Stimulated activated naive CD8-positive, alpha-beta T cell treated with anti-CD3 and anti-CD28 coated beads, Interleukin-15, Interleukin-2, amounts not matched to agents 100 U/mL and 50 U/mL, for 24 hours (primary cell): ENCODE measurements at places on chromosomes 7 and 10.

DNA sequence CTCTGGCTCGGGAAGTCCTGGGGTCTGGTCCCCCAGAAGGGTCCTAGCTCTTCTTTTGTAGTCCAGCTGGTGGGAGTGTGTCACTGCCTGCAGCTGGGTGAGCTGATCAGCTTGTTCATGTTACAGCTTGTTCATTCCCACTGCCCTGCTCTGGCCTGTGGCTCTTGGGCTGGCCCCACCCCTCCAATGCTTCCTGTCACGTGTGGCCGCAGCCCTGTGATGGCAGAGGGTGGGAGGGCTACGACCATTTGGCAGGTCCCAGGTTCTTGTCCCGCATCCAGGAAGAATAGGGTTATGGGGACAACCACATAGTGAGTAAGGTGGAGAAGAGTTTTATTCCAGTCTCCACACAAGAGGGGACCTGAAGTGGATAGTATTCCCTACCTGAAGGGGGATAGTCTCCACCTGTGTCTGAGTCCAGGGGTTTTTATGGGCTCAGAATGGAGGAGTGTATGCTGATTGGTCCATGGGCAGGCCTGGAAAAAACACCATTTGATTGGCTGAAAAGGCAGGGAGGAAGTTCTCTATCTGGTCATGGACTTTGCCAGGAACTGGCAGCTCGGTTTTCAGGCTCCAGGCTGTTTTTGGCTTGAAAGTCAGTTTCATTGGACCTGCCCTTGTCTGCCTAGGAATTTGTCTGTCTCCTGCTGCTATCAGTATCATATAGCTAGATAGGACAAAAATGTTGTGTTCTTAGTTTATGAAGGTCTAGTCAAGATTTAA, 13.1 kb downstream of the SDHAF3 start:
- no peak for DNase-seq

DNA sequence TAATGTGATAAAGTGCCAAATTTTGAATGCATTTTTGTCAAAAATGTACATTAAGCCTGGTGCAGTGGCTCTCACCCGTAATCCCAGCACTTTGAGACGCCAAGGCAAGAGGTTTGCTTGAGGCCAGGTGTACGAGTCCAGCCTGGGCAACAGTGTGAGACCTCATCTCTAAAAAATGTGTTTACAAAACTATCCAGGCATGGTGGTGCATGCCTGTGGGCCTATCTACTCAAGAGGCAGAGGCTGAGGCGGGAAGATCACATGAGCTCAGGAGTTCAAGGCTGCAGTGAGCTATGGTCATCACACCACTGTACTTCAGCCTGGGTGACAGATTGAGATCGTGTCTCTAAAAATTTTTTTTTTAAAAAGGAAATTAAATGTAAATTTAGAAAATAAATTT, 18.5 kb upstream of the MGMT start:
- no peak for DNase-seq

GRCh38 chr7:100166970-100167911, 1.2 kb downstream of the GAL3ST4 start:
- DNase-seq, result no peak

GRCh38 chr10:58992830-58993460, 183.5 kb upstream of the PHYHIPL start:
- DNase-seq, result no peak

DNA sequence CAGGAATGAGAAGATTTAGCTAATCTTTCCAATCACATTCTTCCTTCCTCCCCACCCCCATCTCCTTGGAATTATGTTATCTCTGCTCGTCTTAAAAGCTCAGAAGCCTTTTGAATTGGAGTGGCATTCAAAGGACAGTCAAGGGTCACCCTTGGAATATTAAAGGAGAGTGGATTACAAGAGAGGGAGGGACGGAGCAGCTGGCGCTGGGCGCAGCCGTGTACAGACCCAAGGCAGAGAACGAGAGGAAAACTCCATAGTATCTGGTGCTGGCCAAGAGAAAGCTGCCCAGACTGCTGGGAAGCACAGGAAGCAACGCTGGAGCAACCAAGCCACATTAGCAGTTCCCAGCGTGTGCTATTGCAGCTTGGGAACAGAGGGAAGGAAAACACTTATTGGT, 95.7 kb downstream of the POU6F2 start:
- DNase-seq, result no peak

- DNase-seq, result no peak
Measured at GRCh38 chr10:88987243-88987725, 3.3 kb upstream of the FAS start.

GRCh38 chr10:96125142-96125515, 5.0 kb upstream of the ZNF518A start:
- DNase-seq, result no peak

- no peak for DNase-seq
Measured at GRCh38 chr10:11141571-11142091, 124.0 kb downstream of the CELF2 start.

GRCh38 chr7:94633687-94634086, 22.2 kb downstream of the SGCE start:
- no peak for DNase-seq

- no peak for DNase-seq
Measured at GRCh38 chr10:77820349-77820748, 106.2 kb downstream of the DLG5 start.

DNA sequence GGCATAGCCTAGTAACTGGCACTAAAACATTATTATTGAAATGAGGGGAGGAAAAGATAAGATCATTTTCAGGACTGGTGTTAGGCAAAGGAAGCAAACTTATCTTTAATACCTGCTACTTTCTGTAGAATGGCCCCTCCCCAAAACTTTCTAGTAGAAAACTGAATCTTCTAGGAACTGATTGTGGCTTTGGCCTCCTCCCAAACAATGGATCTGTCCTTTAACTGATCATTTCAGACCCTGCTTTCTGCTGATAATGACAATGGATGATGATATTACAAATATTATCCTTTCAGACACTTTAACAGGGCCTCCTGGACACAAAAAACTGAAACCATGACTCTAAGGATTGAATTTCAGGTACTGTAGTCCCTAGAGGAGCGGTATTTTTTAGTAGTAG, 55.1 kb downstream of the EZH2 start:
- DNase-seq, result no peak

DNA sequence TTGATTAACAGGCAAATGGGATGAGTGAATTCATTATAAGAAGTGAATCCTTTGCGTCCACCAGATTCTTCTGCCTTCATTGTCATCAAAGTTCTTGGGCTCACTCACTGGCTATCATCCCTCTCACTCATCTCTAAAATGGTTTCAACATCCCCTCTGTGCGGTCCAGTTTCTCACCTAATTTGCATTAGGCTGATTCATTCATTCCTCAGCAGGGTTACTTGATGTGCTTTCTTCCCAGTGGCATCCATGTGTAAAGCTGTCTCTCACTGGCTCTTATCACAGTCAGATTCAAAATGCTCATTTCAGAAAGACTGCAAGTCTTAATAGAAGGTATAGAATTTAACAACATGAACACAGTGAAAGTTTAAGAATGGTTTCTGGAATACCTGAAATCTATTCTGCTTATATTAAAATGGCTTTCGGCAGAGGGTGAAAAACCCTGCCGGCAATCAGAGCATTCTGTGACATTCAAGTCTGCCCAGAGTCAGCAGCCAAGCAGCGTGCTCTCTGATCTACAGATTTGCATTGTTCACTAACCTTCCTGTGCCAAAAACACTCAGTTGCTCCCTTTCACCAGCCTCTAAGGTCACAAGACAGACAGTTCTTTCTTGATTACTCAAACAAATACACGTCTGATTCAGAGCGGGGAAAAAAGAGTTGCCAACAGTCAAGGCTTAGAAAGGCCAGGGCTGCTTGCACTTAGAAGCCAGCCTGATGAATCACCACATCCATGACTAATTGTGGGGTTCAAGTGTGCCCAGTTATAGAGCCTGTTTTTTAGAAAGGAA, 106.7 kb downstream of the TES start:
- peak; percentile 25 for DNase-seq

GRCh38 chr10:6431861-6432260, 148.2 kb downstream of the PRKCQ start:
- DNase-seq, result no peak

DNA sequence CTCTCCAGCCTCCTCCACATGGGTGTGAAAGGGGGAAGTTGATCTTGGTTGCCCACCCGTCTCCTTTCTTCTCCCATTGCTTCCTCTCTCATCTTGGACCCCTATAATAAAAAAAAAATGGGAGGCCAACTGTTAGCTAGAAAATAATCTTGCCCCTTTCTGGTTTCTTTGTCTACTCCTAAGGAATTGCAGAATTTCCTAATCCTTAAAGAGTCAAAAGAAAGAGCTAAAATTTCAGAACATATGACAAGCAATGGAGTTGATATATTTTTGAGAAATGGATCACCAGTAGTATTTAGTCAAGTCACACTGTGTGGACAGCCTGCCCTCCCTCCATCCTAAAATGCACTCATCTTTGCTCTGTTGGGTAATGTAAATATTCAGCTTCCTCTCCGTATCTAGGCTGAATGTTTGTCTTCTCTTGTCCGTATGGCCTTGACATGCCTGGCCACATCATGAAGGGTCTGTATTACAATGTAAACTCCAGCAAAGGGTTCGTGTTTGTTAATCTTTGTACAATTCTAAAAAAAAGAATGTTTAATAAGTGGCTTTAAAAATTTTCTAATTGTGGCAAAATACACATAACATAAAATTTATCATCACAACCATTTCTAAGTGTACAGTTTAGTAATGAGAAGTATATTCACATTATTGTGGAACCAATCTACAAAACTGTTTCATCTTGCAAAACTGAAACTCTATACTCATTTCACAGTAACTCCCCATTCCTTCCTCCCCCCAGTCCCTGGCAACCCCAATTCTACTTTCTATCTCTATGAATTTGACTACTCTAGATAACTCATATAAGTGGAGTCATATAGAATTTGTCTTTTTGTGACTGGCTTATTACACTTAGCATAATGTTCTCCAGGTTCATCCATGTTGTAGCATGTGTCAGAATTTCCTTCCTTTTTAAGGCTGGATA, 71.5 kb downstream of the ZNF92 start:
- no peak for DNase-seq

DNA sequence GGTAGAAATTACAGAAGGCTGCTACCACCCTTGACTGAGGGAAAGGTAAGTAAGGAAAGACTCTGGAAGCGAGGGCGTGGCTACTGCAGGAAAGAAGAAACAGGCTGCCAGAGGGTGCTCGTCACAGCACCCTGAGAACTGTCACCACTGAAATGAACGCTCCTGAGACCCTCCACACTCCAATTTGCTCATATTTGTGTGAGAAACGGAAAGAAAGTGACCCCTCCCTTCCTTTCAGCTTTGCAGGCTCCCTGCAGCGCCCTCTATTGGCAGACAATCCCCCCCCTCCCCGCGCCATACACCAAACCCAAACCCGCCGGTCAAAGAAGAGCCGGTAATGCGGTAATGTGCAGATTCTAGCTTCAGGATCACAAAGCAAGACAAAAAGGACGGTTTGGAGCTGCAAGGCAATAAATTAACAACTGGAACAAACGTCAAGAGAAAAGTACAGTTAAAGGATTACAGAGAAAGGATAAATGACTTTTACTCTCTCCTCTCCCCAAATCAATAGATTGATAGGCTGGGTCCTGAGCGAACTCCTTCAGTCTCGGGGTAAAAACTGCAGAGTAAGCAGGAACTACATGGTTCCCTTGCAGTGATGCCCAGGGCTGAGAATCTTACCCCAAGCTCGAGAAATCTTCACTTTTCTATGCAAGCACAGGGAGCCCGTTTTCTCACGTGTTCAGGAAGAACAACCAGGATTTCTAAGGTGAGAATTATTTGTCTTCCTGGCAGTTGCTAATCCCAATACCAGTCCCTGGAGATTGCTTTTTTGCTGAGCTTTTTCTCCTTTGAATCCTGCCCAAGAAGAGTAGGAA, 47.6 kb downstream of the STEAP1B start:
- peak; percentile 69 for DNase-seq

DNA sequence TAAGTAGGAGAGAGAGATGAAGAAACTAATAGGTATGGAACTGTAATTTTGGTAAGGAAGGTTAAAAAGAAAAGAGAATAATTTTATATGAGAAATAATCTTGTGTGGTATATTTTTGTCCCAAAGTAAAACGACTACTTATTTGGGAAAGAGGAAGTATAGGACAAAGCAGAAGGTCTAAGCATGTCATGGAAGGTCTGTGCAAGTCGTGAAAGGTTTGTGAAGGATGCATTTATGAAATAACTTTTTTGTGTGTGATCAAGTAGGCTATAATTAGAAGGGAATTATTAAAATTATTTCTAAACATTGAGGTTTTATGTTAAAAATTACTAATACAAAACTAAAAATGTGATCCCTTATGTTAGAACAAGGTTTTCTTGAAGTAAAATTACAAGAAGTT, 63.3 kb downstream of the ZNF783 start:
- no peak for DNase-seq

- DNase-seq, result peak; percentile 16
Measured at GRCh38 chr10:29908962-29909361, 150.4 kb downstream of the JCAD start.

GRCh38 chr7:153390955-153391354, 631.4 kb downstream of the ACTR3B start:
- DNase-seq, result no peak

GRCh38 chr7:55275291-55276200, 89.6 kb upstream of the LANCL2 start:
- no peak for DNase-seq

GRCh38 chr7:45031829-45032228, 31.8 kb downstream of the CCM2 start:
- no peak for DNase-seq

DNA sequence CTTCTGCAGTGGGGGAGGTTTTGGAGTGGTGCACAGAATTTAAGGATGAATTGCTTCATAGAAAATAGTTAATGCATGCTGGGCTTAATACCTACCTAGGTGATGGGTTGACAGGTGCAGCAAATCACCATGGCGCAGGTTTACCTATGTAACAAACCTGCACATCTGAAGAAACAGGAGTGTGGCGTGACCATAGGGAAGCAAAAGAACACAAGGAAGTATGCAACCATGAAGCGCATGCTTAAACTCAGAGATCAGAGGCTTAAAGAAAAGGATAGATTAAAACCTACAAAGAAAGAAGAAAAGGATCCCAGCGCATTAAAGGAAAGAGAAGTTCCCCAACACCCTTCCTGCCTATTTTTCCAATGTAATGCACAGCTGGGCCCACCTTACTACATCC, 22.0 kb downstream of the CCDC126 start:
- no peak for DNase-seq

GRCh38 chr7:109256762-109257560, 687.3 kb downstream of the DNAJB9 start:
- no peak for DNase-seq

DNA sequence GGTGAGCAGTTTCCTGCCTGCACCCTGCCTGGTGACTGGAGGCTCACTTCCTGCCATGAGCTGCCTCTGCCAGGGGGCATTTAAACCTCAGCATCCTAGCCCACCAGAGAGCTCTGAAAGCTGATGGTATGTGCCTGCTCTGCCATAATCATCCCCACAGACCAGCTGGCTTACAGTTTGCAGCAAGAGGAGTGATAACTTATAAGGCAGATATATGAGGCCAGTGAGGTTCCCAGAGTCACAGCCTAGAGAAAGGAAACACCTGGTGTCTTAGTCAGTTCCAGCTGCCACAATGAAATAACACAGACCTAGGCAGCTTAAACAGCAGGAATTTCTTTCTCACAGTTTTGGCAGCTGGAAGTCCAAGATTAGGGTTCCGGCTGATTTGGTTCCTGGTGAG, 232.0 kb downstream of the PAXIP1 start:
- DNase-seq, result no peak
